ENCODE measurements at places on chromosomes 16 and 17.

- no peak for DNase-seq
Measured at GRCh38 chr16:50166511-50167500, 13.7 kb downstream of the TENT4B start.

DNA sequence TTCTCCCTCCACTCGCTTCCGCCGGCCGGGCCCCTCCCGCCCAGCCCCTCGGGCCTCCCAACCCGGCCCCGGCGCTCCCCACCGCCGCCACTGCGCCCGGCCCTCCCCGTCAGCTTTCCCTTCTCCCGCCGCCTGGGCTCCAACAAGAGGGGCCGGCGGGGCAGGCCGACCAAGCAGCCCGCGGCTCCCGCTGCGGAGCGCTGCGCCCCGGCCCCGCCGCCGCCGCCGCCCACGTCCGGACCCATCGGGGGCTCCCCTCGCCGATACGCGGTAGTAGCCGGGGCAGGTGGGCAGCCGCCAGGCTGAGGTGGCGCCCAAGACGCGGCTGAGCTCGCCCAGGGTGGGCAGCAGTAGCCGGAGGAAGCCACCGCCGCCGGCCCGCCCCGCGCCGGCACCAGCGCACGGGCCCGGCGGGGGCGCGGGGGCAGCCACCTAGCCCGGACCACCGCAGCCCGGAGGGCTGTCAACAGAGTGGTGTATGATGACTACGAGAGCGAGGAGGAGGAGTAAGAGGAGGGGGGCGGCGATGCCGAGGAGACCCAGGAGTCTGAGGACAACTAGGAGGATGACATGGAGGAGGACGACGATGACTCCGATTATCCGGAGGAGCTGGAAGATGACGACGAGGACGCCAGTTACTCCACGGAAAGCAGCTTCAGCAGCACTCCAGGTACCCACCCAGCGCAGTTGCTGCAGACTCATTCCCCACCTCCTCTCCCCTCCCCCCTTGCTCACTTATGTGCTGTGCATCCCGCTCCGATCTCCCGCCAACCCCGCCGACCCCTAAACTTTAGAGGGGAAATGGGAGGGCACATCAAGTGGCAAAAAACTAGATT, 498 bp downstream of the LRRC37B start:
- peak; percentile 26 for DNase-seq

DNA sequence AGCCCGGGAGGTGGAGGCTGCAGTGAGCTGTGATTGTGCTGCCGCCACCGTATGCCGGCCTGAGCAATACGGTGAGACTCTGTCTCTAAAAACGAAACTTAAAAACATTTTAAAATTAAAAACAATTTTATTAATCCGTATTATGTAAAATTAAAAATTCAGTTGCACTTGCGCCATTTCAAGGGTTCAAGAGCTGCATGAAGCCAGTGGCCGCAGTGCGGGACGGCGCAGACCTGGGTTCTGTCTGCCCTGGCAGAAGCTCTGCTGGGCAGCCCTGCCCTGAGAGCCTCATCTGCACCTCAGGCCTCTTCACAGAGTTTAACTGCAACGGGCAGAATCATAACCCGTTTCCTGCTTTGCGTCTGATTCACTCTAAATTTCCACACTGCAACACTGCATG, 31.7 kb downstream of the TBC1D16 start:
- DNase-seq: no peak

DNA sequence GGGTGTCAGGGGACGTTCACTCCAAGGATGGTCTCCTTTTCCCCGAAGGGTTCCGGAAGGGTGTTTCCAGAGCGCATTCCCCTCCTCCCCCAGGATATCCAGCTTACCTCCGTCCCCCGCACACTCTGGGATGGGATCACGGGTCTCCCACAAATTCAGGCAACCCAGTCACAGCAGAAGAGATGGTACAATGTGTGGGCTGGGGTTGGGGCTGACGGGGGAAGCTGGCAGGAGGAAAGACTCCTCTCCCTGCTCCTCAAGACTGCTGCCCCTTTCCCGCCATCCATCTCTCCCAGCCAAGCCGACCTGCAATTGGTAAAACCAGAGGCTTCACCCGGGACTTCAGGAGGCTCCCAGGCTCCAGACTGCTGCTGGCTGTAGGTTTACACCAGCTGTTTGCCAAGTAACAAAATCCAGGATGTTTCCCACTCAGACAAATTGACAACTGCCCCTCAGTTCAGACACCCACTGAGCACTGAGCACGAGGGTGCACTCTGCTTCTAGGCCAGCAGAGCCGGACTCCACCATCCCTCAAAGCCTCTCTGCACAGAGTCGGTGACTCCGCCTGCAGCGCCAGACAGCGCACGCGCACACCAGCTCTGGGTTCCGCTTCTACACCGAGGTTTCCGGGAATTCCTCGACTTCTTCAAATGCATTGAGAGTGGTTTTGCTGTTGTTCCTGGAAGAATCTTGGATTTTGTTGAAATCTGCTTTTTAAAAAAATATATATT, 37.7 kb downstream of the ASPA start:
- no peak for DNase-seq

DNA sequence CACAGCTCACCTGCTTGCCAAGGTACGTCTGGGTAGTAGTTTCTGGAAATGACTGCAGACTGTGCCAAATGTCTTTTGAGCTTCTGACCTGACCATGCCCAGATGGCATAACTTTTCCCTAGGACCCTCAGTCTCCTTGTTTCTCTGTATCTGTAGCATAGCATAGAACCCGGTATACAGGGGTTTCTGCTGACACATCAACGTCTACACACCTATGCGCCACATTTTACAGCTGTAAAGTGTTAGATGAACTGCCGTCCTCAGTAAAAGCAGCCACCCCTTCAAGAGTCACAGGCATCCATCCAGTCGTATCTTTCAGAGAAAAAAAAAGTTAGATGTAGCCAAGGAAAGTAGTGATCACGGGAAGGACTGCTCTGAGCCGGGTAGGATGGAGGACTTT, 17.4 kb downstream of the KCTD2 start:
- no peak for DNase-seq

DNA sequence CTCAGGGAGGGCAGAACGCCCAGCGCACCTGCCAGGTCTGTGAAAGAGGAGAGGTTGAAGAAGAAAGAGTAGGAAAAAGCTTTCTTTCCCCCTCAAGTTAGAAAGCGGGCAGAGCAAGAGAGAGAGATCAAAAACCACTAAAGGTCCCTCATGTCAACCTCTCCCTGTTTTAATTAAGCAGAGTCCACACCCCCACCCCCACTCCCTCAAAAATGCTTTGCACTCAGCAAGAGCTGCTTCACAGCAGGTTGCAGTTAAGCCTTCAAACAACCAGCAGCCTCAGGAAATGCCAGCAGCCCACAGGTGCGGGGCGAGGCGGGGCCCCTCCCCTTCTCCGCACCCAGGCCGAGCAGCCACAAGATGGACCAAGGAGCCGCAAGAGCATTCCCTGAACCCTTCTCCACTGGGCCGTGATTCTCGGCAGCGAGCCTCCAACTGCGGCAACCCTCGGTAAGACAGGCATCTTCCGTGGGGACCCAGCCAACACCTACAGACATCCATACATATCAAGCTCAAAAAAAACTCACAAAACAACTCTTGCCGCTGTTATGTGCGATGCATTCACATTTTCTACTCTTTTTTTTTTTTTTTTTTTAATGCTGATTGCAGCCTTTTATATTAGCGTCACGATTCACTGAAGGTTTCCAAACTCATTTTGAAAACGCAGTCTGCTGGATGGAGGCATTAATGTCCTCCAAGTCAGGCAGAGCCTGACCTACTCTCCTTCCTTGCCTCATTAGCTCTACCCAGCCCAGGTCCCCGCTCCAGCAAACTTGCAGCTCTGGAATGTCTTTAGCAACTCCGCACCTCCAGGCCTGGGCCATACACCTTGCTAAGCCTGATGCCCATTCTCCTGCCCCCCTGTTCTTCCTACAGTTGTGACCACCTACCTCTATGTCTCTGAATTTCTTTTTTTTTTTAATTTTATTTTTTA, 66.1 kb downstream of the AXIN2 start:
- peak; percentile 8 for DNase-seq

DNA sequence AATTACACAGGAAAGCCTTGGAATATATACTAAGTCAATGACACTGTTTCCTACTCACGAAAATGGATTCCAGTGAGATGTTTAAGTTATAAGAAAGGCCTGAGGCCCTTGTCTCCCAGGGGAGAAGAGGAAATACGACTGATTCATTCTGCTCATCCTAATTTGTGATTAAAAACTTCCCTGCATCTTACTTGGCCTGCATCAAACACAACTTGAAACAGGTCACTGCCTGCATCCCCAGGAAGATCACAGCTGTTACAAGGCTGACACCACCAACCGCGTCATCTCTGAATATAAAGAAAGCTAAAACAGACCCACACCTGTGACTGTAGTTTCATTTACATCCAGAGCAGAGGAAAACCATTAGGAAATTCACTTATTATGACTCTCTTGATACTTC, 121.9 kb downstream of the DNAH3 start:
- no peak for DNase-seq

DNA sequence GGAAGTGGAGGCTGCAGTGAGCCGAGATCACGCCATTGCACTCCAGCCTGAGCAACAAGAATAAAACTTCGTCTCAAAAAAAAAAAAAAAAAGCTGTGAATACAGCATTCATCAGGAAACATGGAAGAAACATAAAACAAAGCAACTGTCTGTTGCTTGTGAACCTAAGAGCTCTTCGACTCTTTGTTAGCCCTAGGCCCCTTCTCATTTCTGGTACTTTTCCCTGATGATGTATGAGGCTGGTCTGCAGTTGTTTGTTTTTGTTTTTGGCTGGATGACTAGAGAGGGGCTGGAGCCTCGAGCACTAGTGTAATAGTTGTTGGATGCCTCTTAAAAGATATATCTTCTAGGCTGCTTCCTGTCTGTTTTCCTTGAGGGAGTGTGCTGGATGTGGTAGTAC, 113.5 kb downstream of the MAP2K6 start:
- no peak for DNase-seq

- peak; percentile 29 for DNase-seq
Measured at GRCh38 chr17:55601874-55602364, 90.7 kb upstream of the SMIM36 start.

DNA sequence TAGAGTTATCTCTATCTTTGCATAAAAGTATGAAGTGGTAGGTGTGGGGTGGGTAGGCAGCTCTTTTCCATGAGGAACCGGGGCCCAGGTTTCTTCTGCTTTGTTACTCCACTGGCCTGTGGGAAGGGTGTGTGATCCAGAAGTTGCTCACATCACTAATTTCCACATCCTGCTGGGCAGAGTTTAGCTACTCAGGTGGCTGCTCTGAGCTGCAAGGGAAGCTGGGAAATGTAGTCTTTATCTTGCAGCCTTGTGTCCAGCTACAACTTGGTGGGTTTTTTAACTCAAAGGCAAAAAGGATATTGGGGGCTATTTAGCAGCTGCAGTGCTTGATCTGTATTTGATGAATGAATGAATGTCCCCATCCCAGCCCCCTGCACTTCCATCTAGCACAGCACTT, 335.3 kb downstream of the SNX29 start:
- DNase-seq: no peak

GRCh38 chr17:58082341-58082869, 814 bp upstream of the DYNLL2 start:
- DNase-seq: no peak

- peak; percentile 83 for DNase-seq
Measured at GRCh38 chr16:28935924-28936783, 4.4 kb downstream of the CD19 start.

- DNase-seq: no peak
Measured at GRCh38 chr17:7017827-7018200, 5.0 kb upstream of the BCL6B start.

DNA sequence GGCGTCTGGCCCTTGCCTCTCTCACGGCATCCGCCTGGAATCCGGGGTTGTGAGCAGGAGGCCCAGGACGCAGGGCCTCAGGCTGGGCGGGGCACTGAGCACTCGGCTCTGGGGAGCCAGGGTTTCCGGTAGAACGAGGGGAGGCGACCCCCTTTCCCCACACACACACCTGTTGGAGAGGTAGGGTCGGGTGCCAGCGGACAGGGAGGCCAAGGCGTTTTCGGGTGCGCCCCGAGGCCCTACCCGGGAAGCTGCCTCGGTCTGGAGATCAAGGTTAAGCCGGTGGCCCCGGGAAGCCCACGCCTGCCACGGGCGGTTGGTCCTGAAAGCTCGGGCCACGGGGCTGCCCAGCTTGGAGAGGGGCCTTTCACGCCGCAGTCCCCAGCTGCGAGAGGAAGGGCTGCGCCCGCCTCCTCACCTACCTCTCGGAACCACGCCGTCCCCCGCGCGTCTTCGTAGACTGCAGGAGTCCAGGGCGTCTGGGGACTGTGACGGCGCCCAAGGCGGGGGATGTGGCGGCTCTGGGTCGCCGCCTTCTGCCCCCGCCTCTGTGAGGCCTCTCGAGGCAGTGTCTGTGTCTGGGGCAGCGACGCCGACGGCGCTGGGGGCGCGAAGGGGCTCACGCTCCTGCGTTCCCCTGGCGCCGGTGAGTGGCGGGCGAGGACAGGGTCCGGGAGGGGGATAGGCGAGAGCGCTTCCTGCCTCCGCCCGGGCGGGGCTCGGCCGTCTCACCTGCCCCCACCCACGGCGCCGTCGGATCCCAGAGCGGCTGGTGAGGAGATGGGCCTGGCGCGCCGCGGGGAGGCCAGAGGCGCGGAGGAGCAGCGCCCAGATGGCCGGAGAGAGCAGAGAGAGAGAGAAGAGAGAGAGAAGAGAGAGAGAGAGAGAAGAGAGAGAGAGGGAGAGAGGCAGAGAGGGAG, 20.3 kb upstream of the HOXB9 start:
- peak; percentile 21 for DNase-seq

DNA sequence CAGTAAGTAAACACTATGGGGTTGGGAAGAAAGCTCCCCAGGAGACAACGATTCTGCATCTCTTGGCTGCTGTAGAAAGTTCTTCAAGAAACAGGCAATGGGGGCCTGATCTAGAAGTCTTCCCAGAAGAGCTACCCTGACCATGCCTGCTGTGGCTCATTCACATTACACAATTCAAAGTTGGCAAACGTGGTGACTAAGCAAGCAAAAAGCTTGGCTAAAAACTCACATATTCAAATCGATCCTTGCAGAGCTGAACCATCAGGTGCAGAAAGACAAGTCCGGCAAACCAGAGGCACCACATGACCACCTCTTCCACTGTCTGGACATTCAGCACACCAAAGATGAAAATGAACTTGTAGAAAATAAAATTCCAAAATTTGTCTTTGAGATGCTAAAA, 16.1 kb downstream of the AMFR start:
- DNase-seq: no peak

DNA sequence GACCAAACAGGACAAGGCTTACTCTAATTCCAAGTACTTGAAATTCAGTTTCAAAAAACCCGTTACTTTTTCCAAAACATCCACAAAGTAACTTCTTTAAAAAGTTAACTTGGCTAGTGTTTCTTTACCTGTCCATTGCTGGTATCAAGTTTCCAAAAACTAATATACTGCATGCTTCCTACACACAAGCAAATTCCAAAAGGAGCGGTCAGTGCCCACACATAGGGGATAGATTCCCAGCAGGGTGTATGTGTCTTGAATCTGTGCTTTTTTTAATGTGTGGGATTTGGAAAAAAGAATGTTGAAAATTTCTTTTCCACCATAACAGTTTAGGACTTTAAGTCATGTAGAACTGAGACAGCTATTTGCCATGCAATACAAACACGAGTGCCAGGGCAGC, 367.8 kb upstream of the SOX9 start:
- DNase-seq: no peak

GRCh38 chr16:67657751-67658518, 2.1 kb downstream of the ACD start:
- DNase-seq: no peak

- DNase-seq: no peak
Measured at GRCh38 chr17:58452738-58453137, 35.4 kb upstream of the RNF43 start.
